ENCODE measurements at places on chromosomes 13 and 19.

- no peak for DNase-seq
These were observed 19.4 kb downstream of the IQCN start for GRCh38 chr19:18254546-18255503.

GRCh38 chr19:39372047-39372802, 18.7 kb downstream of the PAF1 start:
- no peak for DNase-seq

GRCh38 chr19:55451163-55451964, 8.3 kb upstream of the SHISA7 start:
- DNase-seq = peak; percentile 57

GRCh38 chr13:22880741-22881720, 299.7 kb upstream of the SGCG start:
- no peak for DNase-seq

DNA sequence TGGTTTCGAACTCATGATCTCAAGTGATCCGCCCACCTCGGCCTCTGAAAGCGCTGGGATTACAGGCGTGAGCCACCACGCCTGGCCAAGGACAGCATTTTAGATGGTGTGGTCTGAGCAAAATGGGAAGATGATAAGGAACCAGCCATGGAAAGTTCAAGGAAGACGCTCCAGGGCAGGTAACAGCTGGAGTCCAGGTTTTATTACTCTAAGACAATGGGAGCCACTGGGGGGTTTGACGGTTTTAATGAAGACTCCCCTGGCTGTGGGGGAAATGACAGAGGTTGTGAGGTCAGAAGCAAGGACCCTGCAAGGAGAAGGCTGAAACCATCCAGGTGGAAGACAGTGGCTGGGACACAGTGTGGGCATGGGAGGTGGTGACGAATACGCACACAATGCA, 20.9 kb downstream of the PRKD2 start:
- DNase-seq = no peak

GRCh38 chr13:68047889-68048288, 817.8 kb upstream of the PCDH9 start:
- no peak for DNase-seq

GRCh38 chr19:10292789-10293636, 3.3 kb downstream of the ICAM5 start:
- DNase-seq = no peak

DNA sequence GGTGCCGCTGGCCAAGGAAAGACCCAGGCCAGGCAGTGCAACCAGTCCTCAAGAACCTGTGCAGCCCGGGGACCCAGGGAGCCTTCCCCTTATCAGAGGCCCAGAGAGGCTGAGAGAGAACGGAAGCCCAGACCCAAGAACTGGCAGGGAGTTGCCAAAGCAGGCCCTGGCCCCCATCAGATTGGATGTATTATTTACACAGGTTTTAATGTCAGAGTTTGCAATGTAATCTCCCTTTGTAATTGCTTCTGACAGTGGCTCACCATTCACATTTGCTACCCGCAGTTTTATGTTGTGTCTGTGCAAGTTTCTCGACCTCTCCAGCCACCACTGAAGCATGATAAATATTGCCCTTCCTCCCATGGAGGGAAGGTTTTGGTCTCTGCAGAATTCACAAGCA, 660.9 kb downstream of the LIG4 start:
- DNase-seq = no peak

DNA sequence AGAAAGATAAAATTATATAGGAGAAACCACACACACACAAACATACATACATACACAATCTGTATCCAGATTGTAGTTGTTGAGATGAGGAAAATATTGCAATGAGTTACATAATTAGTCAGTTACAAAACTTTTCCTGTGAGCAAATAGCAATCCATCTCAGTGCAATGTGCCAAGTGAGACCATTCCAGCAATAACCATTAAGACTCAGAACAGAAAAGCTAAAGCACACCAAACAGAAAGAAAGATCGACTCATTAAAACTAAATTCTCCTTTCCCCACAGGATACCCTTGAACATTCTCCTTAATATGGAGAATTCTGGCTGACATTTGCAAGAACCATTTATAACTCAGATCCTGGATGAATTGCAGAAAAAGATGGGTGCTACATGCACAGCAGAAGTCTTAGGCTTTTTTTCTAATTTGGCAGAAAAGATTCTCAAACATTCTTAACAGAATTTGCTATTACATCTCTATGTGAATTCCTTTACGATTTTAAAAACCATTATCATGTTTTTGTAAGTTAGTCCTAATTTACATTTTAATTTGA, 1341.2 kb upstream of the SPRY2 start:
- DNase-seq = no peak

DNA sequence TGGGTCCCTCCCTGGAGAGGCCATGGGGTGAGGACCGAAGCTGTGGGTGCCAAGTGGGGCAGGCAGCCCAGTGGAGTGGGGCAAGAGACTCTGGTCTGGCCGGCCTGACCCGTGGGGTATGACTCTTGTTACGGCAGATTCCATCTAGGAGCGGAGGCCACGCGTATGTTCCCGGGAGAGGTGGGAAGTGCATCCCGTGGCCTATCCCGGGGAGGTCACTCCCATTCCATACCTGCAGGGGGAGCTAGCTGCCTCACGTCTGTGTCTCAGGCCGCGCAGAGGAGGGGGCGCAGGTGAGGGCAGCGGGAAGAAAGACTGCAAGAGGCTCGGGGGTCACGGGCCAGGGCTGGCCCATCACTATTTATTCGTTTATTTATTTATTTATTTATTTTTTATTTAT, 4.9 kb downstream of the CSNK1G2 start:
- DNase-seq = peak; percentile 78

DNA sequence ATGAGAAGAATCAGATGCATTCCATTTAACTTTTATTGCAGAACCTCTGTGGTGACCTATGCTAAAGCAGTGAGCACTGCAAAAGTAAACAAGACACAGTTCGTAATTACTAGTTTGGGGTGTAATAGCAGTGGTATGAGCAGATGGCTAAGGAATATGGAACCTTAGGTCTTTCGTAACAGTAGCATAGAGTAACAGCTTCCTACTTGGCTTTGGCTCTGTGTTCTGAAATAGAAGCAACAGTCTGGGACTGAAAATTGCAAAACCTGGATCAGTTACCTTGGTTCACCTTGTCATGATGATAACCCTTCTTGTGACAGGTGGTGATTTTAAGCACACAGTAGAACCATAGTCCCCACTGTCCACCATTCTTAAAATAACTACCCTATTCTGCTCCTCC, 303.4 kb downstream of the GPC6 start:
- DNase-seq = no peak

DNA sequence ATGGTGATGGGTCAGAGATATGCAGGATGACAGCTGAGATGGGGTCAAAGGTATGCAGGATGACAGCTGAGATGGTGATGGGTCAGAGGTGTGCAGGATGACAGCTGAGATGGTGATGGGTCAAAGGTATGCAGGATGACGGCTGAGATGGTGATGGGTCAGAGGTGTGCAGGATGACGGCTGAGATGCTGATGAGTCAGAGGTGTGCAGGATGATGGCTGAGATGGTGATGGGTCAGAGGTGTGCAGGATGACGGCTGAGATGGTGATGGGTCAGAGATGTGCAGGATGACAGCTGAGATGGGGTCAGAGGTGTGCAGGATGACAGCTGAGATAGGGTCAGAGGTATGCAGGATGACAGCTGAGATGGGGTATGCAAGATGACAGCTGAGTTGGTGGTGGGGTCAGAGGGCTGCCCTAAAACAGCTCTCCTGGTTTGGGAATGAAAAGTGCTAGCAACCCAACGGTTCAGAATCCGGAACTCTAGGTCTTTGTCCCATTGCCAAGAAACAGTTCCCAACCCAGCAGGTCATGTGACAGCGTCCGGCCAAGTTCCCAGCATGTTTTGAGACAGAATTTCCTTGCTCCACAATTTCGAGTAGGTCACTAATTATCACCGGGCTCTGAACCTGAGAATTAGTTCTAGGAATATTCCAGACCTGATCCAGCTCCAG, 3.2 kb downstream of the SELENOW start:
- DNase-seq = no peak

GRCh38 chr19:9885077-9885552, 50.0 kb downstream of the PIN1 start:
- peak; percentile 79 for DNase-seq

- DNase-seq = no peak
These were observed 21.8 kb upstream of the RAB20 start for GRCh38 chr13:110583178-110583865.

GRCh38 chr13:70612881-70613280, 504.6 kb upstream of the KLHL1 start:
- DNase-seq = no peak

GRCh38 chr13:35909837-35910540, 221.2 kb downstream of the DCLK1 start:
- no peak for DNase-seq

- DNase-seq = peak; percentile 43
These were observed 169.8 kb downstream of the SHISA2 start for GRCh38 chr13:25881971-25882451.

DNA sequence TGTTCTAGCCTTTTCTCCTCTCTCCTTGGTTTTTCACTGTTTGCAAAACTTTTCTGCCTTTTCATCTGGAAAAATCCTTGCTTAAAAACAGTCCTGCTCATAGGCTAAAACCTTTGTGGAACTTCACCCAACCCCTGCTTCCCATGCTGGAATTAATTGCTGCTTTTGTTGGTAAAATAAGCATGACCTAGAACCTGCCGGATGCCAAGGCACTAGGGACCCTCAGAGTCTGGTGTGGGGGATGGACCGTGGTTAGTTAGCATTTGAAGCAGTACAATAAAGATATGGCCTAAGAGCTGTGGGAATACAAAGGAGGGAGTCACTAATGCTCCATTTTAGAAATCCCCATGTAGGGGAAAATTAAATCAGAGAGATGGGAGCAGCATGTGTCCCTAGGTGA, 326.3 kb downstream of the KCNRG start:
- DNase-seq = no peak

DNA sequence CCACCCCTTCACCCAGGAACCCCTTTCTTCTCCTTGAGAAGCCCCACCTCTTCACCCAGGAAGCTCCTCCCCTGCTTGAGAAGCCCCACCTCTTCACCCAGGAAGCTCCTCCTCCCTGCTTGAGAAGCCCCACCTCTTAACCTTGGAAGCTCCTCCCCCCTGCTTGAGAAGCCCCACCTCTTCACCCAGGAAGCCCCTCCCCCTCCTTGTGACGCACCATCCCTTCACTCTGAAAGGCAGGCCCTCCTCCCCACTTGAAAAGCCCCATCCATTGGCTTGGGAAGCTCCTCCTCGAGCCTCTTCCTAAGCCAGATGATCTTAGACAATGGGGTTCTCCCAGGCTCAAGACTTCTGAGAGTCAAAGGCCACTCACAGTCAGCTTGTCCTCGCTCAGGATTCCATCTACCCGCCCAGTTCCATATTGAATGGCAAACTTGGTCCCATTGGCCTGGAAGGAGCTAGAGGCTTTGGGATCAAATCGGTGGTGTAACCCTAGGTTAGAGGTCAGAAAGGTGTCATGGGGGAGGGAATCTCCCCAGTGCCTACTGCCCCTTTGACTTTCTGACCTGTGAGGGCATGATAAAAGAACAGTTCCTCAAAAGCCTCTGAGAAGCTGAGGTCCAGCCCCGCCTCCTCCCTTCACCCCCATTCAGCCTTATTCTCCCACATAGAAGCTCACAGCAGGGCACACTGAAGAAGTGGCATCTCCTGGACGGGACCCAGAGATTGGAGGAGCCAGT, 4.0 kb downstream of the NAPSA start:
- DNase-seq = no peak

DNA sequence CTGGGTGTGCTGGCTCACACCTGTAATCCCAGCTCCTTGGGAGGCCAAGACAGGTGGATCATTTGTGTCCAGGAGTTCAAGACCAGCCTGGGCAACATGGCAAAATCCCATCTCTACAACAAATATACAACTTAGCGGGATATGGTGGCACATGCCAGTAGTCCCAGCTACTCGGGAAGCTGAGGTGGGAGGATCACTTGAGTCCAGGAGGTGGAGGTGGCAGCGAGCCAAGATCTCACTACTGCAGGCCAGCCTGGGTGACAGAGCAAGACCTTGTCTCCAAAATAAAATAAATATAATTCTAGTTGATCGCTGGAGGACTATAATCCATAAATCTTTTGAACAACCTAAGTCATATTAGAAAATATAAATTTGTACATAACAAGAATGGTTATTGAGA, 1061.5 kb upstream of the PCDH9 start:
- no peak for DNase-seq

- DNase-seq = no peak
These were observed 136.7 kb upstream of the NBEA start for GRCh38 chr13:34805347-34805746.

GRCh38 chr13:98274921-98275487, 97.9 kb upstream of the RNF113B start:
- DNase-seq = no peak

Data from D341Med (cell line).